ENCODE measurements at places on chromosomes 2 and 18.
A peak's percentile ranks its signal among the peaks of the same experiment; 100 is the strongest.

GRCh38 chr2:48356701-48357325 lies 173.1 kb upstream of the STON1 start:
- no peaks in the 10 kb centered on the region for H3K27me3 ChIP-seq
- H3K36me3 ChIP-seq: peaks cover 40% of the 10 kb centered on the region
- H3K4me3 ChIP-seq: no peak overlapping the region
- DNase-seq: no peak

DNA sequence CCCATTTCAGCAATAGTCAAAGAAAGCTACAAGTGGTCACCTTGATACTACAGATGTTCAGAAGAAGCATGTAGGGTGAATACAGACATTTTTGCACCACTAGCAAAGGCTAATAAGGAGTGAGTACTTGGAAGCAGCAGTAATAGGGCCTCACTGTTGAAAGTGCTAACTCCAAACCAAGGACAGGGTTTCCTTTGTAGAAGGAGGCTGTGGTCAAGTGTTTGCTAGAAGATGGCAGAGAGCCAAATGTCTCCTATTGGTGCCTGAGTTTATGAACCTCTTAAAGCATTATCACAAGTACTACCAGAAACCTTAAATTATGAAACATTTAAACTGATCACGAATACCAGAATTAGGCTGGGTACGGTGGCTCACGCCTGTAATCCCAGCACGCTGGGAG lies 308.1 kb downstream of the ZEB2 start:
- DNase-seq: no peak
- H3K4me1 ChIP-seq: peaks cover 6% of the 10 kb centered on the region
- H3K36me3 ChIP-seq: peaks cover 6% of the 10 kb centered on the region
- H3K27ac ChIP-seq: no peak overlapping the region
- no peaks in the 10 kb centered on the region for H3K27me3 ChIP-seq

- H3K36me3 ChIP-seq: peaks cover 5% of the 10 kb centered on the region
- DNase-seq: no peak
- no peak overlapping the region for H3K27ac ChIP-seq
- H3K4me1 ChIP-seq: peaks cover 15% of the 10 kb centered on the region
- H3K4me3 ChIP-seq: no peak overlapping the region
Measured at GRCh38 chr2:10323535-10323934, 20.8 kb downstream of the HPCAL1 start.

- H3K27me3 ChIP-seq: peaks cover 17% of the 10 kb centered on the region
- DNase-seq: no peak
- H3K4me3 ChIP-seq: no peak overlapping the region
- H3K4me1 ChIP-seq: no peaks in the 10 kb centered on the region
- H3K27ac ChIP-seq: no peak overlapping the region
Measured at GRCh38 chr18:59479776-59480175, 120.7 kb upstream of the LMAN1 start.

DNA sequence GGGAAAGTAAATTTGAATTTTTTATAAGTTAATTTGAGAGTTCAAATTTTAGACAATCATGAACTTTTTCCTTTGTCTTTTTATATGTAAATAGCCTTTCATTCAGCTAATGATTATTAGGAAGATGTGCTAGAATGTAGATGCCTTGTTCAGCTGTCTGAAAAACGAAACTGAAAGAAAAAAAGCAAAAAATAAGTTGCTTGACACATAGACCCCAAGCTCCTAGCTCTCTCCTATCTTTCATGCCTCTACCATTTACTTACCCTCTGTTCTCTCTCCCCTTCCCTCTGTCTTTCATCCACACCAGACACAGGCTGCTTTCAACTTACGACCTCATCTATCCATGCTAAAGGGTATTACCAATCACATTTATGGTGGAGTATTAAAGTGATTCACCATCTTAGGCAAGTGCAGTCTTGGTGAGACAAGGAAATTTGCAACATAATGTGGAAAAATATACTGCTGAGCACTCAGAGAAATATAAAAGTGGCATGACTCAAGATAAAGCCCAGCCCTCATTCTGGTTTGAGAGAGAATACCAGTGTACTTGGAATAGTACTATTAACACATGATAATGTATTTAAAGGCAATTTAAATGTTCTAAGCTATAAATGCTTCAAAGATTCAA lies 425.6 kb downstream of the SUCLG1 start:
- no peaks in the 10 kb centered on the region for H3K36me3 ChIP-seq
- no peaks in the 10 kb centered on the region for H3K27me3 ChIP-seq
- H3K4me1 ChIP-seq: peaks cover 9% of the 10 kb centered on the region
- H3K4me3 ChIP-seq: no peak overlapping the region

DNA sequence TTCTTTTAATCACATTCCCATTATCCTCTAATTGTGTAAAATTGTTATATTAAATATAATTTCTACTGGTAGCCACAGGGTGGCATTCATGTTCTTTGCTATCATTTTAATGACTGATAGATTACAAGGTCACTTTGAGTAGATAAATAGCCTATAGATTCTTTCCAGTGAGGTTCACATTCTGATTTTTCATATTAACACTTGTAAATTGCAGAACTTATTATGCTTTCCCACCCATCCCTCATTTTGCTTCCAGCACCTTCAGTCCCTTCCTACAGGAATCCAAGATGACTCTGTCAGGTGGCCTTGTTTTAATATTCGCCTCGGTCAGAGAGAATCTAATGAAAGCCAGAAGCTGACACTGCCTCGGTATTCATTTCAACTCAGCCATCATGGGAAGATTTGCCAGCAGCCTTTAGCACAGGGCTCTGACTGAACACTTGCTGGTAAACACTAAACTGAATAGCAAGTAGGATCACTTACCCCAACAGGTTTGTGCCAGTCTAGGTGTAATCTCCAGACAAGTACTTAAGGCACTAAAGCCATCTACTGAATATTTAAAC lies 101.2 kb upstream of the FSHR start:
- no peak for DNase-seq
- no peaks in the 10 kb centered on the region for H3K27me3 ChIP-seq
- no peaks in the 10 kb centered on the region for H3K36me3 ChIP-seq
- H3K4me1 ChIP-seq: no peaks in the 10 kb centered on the region

GRCh38 chr2:67526283-67526682 lies 129.2 kb downstream of the ETAA1 start:
- no peak overlapping the region for H3K4me3 ChIP-seq
- H3K27ac ChIP-seq: no peak overlapping the region
- no peak for DNase-seq
- peaks cover 10% of the 10 kb centered on the region for H3K4me1 ChIP-seq
- H3K27me3 ChIP-seq: no peaks in the 10 kb centered on the region

DNA sequence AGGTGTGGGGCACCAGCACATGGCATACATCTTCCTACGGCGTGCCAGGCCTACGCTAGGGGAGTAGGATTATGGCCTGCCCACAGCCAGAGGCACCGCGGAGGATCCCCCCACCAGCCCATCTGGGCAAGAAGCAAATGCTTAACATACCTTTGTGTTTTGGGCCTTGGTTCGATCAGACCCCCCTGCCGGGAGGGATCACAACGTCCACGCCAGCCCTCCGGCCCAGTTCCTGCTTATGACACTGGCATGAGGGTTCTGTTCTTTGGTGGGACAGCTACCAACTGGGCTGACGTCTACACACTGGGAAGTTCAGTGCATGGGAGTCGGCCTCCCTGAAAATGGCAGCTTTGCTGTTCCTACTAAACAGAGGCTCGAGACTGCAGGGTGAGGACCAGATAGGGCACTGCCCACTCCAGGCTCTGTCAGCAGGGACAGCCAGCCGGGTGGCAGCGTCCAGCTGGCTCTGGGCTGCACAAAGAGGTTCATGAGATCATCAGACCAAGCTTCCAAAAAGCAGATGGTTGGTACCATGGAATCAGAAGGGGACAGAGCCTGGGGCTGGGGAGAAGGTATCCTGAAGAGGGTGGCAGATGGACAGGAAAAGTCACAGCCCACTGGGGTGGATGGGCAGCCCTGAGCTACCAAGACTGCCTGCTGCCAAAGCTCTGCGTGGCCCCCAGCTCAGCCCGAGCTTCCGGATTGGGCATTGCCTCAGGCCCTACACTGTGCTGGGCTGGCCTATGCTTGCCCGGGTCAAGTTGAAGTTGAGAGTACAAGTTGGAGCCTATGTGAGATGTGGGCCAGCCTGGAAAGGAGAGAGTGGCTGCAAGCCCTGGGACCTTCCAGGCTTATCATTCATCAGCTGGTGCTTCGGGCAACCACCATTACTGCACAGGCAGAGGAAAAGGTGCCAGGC lies 61.7 kb upstream of the TEX51 start:
- no peaks in the 10 kb centered on the region for H3K27me3 ChIP-seq
- no peak overlapping the region for H3K4me3 ChIP-seq
- DNase-seq: no peak

DNA sequence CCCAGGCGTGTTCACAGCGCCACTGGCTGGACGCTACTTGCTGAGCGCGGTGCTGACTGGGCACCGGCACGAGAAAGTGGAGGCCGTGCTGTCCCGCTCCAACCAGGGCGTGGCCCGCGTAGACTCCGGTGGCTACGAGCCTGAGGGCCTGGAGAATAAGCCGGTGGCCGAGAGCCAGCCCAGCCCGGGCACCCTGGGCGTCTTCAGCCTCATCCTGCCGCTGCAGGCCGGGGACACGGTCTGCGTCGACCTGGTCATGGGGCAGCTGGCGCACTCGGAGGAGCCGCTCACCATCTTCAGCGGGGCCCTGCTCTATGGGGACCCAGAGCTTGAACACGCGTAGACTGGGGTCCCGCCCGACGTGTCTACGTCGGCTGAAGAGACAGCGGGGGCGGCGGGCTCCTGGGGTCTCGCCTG lies 891 bp upstream of the KHK start:
- H3K36me3 ChIP-seq: no peaks in the 10 kb centered on the region
- no peak overlapping the region for H3K27ac ChIP-seq
- peak overlapping the region; percentile 61 for H3K4me3 ChIP-seq
- DNase-seq: peak; percentile 43

DNA sequence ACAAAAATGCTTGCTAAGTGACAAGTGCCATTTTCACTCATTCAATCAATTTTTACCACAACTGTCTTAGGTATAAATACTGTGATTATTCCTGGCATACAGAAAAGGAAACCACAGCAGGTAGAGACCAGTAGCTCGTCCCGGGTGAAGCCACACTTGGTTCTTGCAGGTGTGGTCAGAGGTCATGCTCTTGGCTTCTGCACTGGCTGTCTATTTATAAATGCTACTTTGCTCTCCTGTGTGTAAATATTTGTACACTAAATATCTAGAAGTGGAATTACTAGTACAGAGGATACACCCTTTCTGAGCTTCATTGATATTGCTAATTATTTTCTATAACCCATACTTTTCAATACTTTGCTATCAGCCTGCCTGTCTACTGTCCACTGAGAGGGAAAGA lies 284.6 kb downstream of the MYT1L start:
- no peaks in the 10 kb centered on the region for H3K36me3 ChIP-seq
- H3K4me3 ChIP-seq: no peak overlapping the region
- peaks cover 10% of the 10 kb centered on the region for H3K4me1 ChIP-seq
- no peaks in the 10 kb centered on the region for H3K27me3 ChIP-seq
- H3K27ac ChIP-seq: no peak overlapping the region

DNA sequence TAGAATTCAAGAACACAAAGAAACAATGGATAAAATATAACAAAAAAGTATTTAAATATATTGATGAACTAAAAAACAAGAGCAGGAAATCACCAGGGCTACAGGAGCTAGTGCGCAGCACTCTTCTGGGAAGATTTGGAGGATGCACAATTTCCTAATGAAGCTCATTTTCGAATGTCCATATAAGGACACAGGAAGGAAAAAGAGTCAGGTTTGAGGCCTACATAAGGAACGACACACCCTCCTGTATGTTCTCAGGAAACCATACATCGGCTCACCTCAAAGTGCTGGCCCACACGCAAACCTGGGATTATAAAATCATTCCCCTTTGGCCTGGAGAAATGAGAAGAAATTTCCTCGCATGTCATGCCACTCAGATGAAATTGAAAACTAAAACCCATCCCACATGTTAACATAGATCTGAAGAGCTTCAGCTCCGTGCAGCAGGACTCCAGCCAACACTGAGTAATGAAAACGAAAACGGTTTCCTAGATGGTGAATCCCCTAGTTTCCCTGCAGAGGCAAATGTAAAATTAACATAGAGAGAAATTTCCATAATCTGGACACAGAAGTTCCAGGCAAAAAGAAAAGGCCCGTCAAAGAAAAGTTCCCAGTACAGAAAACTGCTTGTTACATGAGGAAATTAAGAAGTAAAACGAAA lies 825.8 kb downstream of the SOCS6 start:
- H3K36me3 ChIP-seq: no peaks in the 10 kb centered on the region
- H3K27me3 ChIP-seq: no peaks in the 10 kb centered on the region
- H3K4me1 ChIP-seq: no peaks in the 10 kb centered on the region
- H3K4me3 ChIP-seq: no peak overlapping the region
- no peak overlapping the region for H3K27ac ChIP-seq
- DNase-seq: no peak

GRCh38 chr2:1360557-1361250 lies 52.6 kb upstream of the TPO start:
- H3K27ac ChIP-seq: no peak overlapping the region
- H3K36me3 ChIP-seq: peaks cover 6% of the 10 kb centered on the region
- no peak for DNase-seq
- no peak overlapping the region for H3K4me3 ChIP-seq

GRCh38 chr2:46689993-46690392 lies 210.6 kb downstream of the TMEM247 start:
- H3K4me1 ChIP-seq: no peaks in the 10 kb centered on the region
- no peak for DNase-seq
- H3K4me3 ChIP-seq: no peak overlapping the region

DNA sequence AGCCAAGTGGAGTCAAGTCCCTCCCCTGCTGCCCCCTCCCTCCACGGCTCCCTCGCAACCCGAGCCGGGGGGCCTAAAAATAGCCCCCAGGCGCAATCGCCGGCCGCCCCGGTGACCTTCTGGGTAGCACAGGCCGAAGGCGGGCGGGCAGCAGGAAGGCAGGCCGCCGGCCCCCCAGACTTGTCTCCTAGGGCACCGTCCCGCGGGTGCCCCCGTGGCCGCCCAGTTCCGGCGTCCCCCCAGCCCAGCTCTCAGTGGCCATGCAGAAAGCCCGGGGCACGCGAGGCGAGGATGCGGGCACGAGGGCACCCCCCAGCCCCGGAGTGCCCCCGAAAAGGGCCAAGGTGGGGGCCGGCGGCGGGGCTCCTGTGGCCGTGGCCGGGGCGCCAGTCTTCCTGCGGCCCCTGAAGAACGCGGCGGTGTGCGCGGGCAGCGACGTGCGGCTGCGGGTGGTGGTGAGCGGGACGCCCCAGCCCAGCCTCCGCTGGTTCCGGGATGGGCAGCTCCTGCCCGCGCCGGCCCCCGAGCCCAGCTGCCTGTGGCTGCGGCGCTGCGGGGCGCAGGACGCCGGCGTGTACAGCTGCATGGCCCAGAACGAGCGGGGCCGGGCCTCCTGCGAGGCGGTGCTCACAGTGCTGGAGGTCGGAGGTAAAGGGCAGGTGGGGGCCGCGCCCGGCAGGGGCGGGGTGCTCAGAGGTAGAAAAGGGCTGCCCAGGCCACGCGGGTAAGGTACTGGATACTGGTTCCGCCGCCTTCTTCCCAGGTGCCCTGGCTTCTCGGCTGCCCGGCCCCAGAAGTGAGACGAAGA lies at the start of gene SPEG:
TSS of gene SPEG (plus strand) at position 126 of the 808 bp plus-strand sequence. CDS start at position 261, 135 bp downstream.
- H3K4me3 ChIP-seq: no peak within 1 kb of the TSS
- H3K27me3 ChIP-seq: peaks cover 38% of the 10 kb centered on the region
- H3K27ac ChIP-seq: no peak within 1 kb of the TSS
- no peak for DNase-seq

GRCh38 chr18:44637210-44638033 lies 43.3 kb upstream of the SETBP1 start:
- H3K27me3 ChIP-seq: no peaks in the 10 kb centered on the region
- H3K4me3 ChIP-seq: no peak overlapping the region
- no peak overlapping the region for H3K27ac ChIP-seq
- H3K4me1 ChIP-seq: no peaks in the 10 kb centered on the region
- DNase-seq: no peak
- no peaks in the 10 kb centered on the region for H3K36me3 ChIP-seq
